ENCODE measurements at places on chromosomes 6 and 20.

- no peak for DNase-seq
Measured at GRCh38 chr20:10665027-10665561, 8.7 kb downstream of the JAG1 start.

DNA sequence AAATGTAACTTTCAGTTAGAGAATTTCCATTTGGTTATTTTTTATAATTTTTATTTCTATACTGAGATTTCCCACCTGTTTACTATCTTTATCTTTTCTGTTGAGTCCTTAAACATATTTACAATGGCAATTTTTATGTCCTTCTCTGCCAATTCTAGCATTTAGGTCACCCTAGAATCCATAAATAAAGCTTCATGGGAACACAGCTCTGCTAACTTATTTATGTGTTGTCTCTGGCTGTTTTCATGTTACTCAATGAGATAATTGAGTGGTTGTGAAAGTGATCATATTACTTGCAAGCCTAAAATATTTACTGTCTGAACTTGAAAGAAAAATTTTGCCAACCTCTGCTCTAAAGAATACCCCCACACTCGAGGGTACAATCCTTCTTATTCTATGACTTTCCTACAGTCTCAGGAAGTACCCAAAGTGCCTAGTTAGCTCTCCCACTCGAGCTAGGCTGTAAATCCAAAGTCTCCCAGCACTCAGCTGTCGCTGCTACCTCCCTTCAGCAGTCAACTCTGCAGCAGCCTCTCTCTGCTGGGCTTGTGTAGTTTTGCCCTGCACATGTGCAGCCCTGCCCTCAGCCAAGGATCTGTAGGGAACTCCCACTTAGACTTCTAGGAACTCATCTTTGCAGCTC, 53.5 kb upstream of the GCLC start:
- DNase-seq: no peak

DNA sequence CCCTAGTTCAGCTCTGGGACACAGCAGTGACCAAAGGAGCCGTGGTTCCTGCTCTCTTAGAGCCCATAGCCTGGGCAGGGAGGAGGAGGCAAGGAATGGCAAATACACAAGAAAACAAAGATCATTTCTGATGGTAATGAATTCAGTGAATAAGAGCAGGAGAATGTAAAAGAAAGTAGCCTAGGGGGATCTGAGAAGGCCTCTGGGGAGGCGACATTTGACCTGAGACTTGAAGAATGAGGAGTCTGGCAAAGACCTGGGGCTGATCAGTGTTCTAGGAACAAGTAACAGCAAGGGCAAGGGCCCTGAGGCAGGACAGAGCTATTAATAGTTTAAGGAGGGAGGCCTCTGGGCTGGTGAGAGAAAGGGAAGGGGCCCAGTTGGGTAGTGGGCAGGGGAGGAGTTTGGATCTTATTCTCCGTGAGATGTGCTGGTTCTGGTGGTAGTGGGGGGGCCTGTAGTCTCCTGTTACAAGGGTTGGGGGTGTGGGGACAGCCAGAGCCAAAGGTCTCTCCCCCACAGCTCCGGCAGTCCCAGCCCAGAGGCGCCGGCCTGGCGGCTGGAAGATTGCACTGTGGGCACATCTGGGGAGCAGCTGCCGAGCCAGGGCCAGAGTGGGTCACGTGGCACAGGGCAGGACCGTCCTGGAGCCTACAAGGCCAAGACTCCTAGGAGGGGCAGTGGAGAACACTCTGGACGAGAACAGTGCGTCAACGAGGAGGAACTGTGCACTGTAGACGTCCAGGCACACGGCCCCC, 9.3 kb upstream of the ID1 start:
- DNase-seq: no peak

GRCh38 chr6:68990317-68990716, 355.2 kb downstream of the ADGRB3 start:
- DNase-seq: no peak
